Cortex of kidney (tissue), 1 donor: ENCODE measurements at places on chromosomes 3 and 15.

GRCh38 chr3:106086038-106086437 is 217.2 kb upstream of the CBLB start:
- DNase-seq: no peak

- DNase-seq: no peak
These were observed 141.0 kb upstream of the ARHGEF26 start for GRCh38 chr3:153980252-153980590.

DNA sequence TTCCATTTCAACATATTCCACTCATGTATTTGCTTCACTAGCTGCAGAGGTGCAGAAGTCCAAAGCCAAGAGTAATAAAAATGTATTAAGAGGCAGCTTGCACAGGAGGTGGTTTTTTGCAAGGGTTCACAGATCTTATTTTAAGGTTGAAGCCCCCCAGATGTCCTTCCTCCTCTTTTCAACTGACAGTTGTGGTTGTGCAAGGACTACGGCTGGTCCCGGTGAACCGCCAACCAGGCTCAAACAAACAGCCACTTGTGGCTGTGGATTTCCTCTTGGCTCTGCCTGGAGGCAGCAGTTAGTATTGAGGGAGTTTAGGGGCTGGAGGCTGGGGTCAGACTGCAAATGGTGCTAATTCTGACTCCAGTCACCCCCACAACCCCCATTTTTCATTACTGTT is 240.7 kb upstream of the TBC1D5 start:
- DNase-seq: no peak

GRCh38 chr3:87949879-87950208 is 109.0 kb downstream of the CGGBP1 start:
- DNase-seq: no peak

DNA sequence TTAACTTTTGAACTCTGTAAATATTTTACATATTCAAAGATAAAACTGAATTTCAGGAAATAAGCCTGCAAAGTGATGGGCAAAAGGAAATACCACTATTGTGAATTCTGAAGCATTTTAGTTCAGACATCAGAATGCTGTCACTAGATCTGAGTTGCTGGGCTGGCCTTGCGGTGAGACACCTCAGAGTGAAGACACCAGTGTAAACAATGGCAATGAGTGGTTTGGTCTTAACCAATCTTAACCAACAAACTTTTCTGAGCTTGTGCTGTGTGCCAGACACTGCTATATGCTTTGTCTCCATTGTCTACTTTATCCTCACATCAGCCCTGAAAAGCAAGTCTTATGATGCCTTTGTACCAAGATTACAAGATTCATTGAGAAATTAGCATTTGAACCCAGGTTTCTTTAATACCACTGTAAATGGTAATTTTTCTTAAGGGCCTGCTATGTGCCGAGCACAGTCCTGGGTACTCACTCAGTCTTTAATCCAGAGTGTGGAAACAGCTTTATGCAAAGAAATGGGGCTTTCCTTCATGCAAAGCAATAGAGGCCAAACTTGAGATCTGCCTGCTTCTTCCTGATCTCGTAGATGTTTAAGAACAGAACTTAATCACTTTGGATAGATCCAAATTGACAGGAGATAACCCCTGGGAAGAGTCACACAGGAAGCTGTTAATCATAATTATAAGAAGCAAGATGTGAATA is 55.0 kb downstream of the TMEM39A start:
- DNase-seq: no peak

DNA sequence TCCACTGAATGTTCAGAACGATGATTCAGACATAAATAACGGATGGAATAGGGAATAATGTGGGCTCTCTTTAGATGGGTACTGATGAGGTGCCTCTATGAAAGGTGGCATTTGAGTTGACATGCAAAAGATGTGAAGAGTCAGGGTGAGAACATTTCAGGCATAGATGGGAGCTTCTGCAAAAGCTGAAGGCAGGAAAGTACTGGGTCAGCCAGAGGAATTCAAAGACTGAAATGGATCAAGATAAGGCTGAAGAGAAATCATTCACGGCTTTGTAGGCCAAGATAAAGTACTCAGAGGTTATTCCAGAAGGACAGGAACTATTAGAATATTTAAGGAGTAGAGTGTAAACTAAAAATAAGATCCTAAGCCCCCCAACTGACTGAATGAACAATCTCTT is 189.6 kb upstream of the MCTP2 start:
- DNase-seq: no peak

GRCh38 chr3:124659175-124659574 is 71.1 kb upstream of the UMPS start:
- DNase-seq: no peak

DNA sequence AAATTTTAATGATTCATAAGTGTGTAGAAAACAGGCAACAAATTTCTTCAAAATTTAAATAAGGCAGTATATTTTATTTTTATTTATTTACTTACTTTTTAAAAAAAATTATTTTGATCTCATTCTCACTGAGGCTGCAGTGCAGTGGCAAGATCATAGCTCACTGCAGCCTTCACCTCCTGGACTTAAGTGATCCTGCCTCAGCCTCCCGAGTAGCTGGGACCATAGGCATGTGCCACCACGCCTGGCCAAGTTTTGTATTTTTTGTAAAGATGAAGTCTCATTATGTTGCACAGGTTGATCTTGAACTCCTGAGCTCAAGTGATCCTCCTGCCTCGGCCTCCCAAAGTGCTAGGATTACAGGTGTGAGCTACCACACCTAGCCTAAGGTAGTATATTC is 61.2 kb upstream of the XRN1 start:
- no peak for DNase-seq

GRCh38 chr3:58107597-58107996 is 99.4 kb downstream of the FLNB start:
- no peak for DNase-seq

GRCh38 chr3:152264378-152264777 is 4.4 kb upstream of the MBNL1 start:
- no peak for DNase-seq

GRCh38 chr15:93881310-93881709 is 350.1 kb upstream of the MCTP2 start:
- no peak for DNase-seq

DNA sequence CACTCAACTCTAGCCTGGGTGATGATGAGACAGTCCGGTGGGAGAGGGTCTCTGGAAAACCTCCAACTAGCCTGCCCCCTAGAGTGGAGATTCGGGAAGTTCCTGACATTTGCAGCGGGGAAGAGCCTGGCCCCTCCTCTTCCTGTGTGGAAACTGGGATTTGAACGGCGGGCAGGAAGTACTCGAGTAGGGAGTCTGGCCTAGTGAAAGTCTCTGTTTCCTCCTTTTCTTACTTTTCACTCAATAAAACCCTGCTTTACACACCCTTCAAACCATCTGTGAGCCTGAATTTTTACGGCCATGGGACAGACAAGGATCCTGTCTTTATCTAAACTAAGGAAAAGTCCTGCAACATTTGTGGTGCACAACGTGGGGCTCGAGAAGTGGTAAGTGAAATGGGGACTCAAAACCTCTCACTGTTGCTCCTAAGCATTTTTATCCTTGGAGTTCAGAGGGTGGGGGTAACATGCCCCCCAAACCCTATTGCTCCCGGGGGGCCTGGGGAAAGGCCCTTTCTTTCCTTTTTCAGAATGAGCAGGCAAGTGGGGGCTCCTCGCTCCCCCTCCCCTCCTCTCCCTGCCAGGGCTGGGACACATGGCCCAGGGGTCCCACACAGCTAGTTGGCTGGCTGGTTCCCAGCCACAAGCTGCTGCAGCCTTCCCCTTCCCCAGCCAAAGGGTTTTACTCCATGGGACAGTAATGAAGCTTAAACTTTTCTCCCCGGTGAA is 224.7 kb upstream of the GBE1 start:
- DNase-seq: no peak
